Hematopoietic multipotent progenitor cell treated with erythropoietin and hydrocortisone succinate and interleukin-3 and kit ligand, for 15 days (in vitro differentiated cells): ENCODE measurements at places on chromosomes 1 and 21.
A peak's percentile ranks its signal among the peaks of the same experiment; 100 is the strongest.

GRCh38 chr21:45148316-45148990, 74.1 kb downstream of the ADARB1 start:
- DNase-seq: no peak

DNA sequence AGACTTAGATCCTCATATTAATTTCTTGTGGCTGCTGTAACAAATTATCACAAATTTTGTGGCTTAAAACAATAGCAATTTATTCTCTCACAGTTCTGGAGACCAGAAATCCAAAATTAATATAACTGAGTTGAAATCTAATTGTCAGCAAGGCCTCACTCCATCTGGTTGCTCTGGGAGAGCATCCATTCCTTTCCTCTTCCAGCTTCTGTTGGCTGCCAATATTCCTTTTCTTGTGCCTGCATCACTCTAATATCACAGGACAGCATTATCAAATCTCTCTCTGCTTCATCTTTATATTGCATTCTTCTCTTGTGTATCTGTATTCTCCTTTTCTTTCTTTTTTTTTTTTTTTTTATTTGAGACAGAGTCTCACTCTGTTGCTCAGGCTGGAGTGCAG, 9.3 kb downstream of the SLC35A3 start:
- no peak for DNase-seq

DNA sequence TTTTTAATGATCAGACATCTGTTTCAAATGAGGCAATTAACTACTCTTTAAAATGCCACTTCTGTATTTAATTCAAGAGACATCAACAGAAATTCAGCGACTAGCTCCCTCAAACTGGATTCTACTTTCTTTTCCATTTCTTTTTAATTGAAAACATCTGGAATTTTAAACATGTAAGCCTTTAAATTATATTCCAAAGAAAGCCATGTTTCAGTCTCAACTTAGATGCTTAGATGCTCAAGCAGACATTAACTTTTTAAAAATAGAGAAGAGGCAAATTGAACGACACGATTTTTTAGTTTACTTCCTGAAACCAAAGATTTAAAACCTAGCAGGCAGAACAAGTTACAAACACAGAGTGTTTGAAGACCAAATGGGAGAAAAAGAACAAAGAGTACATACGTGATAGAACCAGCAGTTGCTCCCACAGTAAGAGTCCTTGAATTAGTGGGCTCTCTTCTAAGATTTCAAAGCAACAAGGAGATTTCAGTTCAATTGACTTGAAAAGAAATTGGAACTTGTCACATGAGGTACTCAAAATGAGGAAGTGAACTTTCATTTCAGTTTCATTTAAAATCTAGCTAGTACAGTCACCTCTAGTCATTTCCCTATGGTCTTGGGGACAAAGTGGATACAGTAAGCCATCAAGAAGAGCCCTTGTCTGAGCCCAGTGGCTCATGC, at the start of gene CTSS:
Gene CTSS, minus strand, starts transcription at position 483 of the 681 bp plus-strand sequence. CDS start 1,015 bp downstream, outside the sequence.
- DNase-seq: no peak

GRCh38 chr1:83098791-83099190, 900.1 kb downstream of the TTLL7 start:
- no peak for DNase-seq

- DNase-seq: no peak
Measured at GRCh38 chr1:84370831-84371394, 27.4 kb upstream of the DNASE2B start.

- DNase-seq: no peak
Measured at GRCh38 chr1:31880957-31881687, 57.0 kb downstream of the PTP4A2 start.

DNA sequence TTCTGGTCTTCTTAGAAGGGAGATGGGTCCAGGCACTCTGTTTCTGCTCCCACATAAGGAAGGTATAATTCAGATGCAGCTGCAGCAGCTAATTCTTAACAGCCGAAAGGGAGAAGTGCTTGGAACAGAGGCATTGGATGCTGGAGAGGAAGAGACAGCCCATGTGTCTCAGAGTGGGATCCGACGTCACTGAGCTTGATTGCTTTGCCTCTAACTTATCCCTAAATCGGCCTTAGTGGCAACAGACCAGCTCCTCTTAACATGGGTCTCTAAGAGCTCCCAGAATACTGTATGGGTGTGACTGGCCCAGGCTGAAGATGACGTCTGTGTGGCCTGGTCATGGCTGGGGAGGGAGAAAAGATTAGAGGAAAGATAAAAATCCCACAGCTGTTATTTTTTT, 40.7 kb upstream of the KCND3 start:
- no peak for DNase-seq

DNA sequence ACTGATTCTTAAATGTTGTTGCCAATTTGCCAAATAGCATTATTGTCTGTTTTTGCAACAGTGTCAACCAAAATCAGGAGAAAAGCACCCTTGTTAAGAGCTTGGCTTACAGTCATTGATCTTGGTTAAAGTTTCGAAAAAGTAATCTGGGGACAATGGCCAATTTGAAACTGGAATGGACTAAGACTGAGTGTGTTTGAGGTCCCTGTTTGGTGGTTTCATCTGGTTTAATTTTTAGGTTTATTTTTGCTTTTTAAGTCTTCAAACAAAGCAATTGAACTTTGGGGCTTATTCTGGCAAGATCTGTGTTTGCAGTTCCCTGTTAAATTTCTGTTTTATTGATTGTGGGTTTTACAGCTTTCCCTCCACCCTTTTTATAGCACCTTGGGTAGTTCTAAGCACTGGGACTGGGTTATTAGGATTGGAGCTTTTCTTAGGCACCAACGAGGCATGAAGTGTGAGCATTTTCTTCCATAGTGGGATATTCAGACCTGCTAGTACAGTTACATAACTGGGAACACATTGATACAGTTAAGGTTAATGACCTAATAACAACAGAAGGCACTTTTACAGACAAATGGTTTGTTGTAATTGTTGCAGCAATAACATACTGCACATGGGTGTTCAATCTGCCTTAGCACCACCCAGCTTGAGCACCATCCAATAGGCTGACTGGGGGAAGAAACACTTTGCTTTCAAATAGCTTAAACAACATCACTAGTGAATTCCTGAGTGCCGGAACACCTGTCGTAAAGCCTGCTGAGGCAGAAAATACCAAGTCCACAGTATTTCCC, 40.6 kb upstream of the MAP10 start:
- DNase-seq: no peak

GRCh38 chr1:160748181-160748877, 9.3 kb downstream of the SLAMF7 start:
- peak; percentile 6 for DNase-seq

DNA sequence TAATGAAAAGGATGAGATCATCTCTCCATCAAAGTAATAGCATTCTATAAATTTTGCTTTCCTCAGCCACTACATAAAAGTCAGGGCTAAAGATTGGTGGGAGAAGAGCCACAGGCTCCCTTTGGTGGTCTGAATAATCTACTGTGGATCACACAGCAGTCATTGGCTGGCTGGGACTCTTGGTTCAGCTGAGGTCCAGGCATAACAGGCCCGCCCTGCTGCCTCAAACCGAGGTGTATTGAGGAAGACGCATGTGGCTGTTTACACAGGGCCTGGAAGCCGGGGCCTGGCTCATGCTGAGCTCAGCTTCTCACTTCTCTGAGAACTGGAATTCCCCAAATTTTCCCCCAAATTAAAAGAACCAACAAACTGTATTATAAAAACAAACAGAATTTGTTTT, 139.2 kb downstream of the PTPRC start:
- no peak for DNase-seq

- DNase-seq: no peak
Measured at GRCh38 chr1:157994704-157995582, 1.5 kb downstream of the KIRREL1 start.

DNA sequence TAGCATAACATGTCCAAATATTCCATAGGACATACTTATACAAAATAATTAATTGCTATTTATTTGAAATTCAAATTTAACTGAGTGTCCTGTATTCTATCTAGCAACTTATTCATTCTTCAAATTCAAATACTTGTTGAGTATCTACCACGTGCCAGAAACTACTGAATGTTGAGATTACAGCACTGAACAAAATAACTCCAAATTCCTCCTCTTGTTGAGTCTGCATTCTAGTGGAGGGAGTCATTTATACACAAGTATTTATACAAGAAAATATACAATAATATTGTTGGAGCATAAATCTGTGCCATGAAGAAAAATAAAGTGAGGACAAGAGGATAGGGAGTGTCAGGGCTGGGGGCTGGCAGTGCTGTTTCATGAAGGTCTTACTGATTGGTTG, 43.7 kb upstream of the CDC42BPA start:
- DNase-seq: no peak
